ENCODE measurements at places on chromosomes 4 and X.

DNA sequence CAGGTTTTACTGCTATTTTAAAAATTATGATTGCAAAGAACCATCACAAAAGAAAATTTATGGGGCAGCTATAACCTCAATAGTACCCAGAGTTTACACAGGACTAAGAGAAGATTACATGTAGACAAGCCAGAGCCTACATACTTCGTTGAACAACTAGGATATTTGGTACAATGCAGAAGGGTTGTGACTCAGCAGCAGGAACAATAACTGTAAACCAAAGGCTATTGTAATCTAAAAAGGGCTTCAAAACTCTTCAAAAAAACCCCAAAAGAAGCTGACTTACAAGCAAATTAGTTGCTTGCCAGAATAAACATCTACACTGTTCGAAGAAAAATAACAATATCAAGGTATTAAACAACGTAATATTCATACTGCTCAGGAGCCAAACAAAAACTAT is 618.0 kb downstream of the STPG2 start:
- no peak for DNase-seq

- no peak for DNase-seq
Measured at GRCh38 chr4:58119298-58119697, 1009.1 kb upstream of the IGFBP7 start.

DNA sequence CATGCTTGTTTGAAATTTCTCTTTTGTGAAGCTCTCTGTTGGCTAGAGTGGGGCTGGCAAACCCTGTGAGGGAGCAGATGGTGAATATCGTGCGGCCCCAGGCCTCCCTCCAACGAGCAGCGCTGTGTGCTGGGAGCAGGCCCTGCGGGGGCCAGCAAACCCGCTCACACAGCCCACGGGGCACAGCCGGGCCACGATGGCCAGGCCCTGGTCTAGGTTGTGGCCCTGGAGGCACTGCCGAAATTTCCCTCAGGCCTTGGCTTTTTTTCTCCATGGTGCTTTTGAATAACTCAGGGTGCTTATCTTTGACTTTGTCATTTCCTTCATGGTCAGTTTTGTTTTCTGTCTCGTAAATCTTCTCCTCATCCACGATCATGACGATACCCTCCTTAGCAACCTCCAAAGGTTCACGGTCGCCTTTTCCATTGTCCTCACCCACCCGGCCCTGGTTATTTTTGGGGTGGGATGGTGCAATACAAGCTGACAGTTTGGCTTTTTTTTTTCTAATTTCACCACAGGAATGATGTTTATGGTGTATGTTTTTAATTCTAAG is 20.7 kb downstream of the PCGF3 start:
- DNase-seq: no peak

DNA sequence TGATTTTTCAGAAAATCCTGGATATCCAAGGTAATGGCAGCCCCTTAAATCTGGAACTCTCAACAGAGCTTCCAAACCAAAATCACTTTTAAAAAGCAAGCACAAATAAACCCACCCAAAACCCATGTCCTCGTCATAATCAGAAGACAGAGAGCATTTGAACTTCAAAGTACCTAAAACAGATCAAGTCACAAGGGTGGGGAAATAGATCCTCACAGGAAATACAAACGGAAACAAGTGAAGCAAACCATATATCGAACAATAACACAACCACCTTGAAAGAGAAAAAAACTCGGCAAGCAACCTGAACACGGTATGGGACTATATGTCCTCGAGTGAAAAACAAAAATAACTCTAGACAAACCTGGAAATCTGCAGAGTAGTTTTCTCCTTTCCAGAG is 15.9 kb upstream of the CCNQ start:
- DNase-seq: no peak

- peak; percentile 24 for DNase-seq
Measured at GRCh38 chr4:42149004-42149403, 3.5 kb downstream of the BEND4 start.

GRCh38 chr4:20096911-20097310 is 154.8 kb upstream of the SLIT2 start:
- no peak for DNase-seq

DNA sequence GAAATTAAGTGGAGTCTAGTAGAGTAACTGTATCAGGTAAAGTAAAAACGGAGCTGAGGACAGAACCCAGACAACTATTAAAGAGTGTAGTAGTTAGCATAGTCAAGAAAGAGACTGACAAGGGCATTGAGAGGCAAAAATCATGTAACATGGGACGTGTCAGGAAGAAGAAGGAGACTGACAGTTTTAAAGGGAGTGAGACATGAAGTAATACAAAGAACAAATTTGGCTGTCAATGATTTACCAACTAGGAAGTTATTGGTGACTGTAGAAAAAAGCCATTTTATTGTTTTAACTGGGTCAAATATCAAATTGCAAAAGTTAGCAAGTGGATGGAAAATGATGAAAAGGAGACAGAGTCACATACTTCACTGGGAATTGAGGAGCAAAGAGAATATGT is 422.3 kb downstream of the MAPK10 start:
- no peak for DNase-seq

- DNase-seq: no peak
Measured at GRCh38 chr4:109645874-109646710, 57.2 kb downstream of the CASP6 start.

GRCh38 chrX:57899064-57899463 is 11.2 kb downstream of the ZXDA start:
- DNase-seq: no peak

- DNase-seq: no peak
Measured at GRCh38 chr4:34486461-34487363, 1757.6 kb downstream of the ARAP2 start.

GRCh38 chr4:173527103-173527891 is 2.7 kb downstream of the HAND2 start:
- DNase-seq: no peak

DNA sequence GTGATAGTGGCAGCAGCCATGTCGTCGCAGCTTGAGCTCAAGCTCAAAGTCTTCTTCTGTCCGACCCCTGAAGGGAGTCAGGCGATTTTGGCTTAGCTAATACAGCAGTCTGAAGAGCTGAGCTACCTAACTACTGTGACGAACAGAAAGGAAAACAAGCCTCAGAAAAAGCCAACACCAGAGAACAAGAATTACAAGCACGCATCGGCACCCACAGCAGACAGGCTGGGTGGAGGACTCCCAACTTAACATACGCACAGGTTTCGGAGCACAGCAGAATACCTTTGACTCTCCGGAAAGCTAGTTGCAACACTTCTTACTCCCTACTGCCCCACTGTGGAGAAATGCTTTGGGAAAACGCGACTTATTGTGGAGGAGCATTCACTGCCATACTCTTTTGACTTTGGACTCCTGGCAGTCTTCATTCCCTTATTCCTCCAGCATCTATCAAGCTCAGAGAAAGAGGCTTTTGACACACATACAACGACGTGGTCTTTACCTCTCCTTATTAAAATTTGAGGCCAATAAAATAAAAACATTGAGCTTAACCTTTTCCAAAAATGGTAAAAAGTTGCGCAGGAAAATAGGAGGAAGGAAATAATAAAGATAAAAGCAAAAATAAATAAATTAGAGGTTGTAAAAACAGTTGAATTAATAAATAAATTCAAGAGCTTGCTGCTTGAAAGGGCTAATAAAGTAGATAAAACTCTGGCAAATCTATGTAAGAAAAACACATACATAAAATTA is 41.3 kb upstream of the GPC3 start:
- no peak for DNase-seq

DNA sequence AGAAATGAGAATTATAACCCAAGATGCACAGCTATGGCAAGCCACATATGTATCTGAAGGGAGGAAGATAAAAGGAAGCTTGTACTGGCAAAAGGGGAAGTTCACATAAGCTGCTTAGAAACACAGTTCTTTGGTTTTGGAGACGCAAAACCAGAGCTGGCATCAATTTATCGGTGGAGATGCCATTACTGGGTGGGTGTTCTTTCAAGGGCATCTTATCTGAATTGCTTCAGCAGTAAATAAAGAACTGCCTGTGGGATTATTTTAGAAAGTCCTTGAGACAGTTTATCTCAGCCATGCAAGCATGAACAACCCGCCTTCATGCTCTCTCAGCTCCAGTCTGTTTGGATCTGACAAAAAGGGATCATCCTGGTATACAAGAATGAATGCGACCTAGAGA is 60.8 kb downstream of the DDX60 start:
- DNase-seq: no peak

- peak; percentile 41 for DNase-seq
Measured at GRCh38 chr4:95095348-95095974, 337.7 kb downstream of the BMPR1B start.

DNA sequence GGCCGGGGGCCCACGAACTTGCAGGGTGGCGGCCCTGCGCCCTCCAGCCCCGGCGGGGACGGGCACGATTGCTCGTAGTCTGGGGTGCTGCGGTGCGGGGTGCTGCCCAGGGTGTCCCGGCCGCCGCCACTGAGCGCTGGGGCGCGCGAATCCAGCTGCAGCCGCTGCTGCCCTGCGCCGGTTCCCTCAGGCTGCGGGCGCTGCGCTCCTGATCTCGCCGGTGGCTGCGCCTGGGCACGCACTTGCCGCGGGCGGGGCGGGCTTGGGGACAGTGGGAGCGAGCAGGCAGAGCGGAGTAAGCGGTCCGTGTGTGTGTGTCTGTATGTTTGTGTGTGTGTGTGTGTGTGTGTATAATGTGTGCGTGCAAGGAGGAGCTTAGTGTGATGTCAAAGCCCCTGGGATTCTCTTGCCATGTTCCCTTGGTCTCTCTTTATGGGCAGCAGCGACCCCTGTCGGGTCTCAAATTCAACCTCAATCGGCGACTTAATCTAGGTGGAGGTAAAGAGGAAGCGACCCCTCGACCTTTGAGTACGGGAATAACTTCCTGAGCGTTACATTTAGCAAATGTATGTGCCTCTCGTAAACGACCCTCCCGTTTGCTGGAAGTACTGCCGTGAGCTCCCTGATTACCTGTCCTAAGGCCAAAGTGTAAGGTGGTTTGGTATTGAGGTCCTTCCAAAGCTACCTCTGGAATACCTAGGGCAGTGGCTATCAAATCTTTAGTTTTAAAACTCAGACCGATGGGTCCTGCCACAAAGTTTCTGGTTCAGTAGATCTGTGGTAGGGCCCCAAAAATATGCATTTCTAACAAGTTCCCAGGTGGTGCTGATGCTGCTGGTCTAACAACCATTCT is at the start of gene RNF150:
RNF150 (minus strand) TSS at position 324 of the 853 bp plus-strand sequence.
- DNase-seq: peak; percentile 2

DNA sequence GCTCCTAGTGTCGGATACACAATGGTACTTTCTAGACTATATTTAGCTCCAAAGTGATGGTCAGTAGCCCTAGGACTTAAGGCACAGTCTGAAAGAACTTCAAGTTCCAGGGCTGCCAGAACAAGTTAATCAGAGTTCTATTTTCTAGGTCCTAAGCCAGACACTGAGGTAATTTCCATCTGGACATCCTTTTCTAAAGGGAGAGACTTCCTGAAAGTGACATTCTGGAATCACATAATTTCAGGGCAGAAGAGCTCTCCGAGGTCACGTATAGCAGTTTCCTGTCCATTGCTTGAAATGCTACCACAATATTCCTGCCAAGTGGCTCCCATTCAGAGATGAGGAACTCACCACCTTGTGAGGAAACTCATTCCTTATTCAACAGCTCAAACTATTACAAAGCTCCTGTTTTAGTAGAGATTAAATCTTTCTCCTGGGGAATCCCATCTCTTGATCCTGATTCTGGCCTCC is 117.9 kb downstream of the COL25A1 start:
- DNase-seq: no peak

DNA sequence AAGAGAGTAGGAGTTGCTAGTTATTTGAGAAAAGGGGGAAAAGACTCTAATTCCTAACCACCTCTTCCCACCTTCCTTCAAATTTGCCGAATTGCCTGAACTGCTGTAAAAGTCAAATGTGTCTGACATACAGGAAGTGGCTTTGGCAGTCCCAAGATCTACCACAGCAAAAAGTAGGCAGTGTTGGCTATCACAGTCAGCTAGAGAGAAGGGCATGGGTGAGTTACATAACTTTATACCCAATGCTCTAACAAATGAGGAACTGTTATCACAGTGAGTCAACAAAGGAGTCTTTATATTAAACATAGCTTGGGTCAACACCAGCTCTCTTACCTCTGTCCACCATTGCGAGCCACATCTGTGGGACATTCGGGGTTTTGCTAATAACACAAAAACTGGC is 2.4 kb upstream of the MBNL3 start:
- peak; percentile 73 for DNase-seq

DNA sequence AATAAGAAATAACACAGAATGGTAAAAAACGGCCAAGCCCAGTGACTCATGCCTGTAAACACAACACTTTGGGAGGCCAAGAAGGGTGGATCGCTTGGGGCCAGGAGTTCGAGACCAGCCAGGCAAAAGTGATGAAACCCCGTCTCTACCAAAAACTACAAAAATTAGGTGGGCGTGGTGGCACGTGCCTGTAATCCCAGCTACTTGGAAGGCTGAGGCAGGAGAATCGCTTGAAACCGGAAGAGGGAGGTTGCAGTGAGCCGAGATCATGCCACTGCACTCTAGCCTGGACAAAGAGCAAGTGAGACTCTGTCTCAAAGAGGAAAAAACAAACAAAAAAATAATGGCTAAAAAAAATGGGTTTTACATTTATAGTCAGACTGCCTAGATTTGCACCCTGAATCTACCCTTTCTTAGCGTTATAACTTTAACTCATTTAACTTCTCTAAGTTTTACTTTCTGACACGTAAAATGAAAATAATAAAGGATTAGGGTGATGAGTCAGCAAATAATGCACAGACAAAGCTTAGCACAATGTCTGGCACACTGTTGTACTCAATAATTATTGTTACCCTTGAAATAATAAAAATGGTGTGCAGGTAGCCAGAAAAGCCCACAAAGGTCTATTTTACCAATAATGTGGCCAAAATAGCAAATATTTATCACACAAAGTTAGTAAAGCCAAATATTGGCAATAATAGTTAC is 55.0 kb downstream of the ATP11C start:
- DNase-seq: no peak

- DNase-seq: no peak
Measured at GRCh38 chrX:49242545-49243066, 7.3 kb downstream of the CCDC22 start.

DNA sequence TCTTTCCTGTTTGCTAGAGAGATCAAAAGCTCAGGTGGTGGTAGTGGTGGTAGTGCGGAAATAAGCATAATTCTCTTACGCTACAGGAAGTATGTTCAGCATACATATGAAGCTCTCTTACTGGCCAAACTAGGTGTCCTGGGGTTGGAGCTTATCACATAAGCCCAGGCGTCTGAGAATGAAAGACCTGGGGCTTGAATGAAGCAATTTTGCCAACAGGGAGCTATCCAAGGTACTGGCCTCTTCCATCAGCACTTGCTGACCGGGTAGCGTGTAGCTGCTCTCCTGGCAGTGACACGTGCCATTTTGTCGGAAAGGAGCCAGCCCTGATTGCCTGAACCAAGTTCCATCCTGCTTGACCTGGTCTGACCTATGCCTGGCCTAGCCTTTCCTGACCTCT is 65.9 kb upstream of the HPF1 start:
- peak; percentile 5 for DNase-seq

GRCh38 chr4:75189711-75190335 is 256.9 kb downstream of the PARM1 start:
- DNase-seq: no peak

DNA sequence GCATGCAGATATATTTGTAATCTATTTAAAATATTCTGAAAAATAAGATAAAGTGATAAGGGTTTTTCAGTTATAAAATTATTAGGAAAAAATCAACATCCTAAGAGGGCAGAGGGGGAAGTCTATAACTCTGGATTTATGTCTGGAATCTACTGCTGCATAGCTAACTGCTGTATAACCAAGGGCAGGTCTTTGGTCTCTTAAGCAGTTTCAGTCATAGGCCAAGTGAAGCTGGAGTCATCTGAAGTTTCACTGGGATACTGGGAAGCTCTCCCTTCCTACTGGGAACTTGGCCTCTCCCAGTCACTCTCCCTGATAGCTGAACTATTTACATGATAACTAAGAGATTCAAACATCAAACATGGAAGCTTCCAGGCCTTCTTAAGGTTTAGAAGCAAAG is 1409.9 kb upstream of the PCDH7 start:
- DNase-seq: no peak
